Neural crest cell (in vitro differentiated cells): ENCODE measurements at places on chromosomes 7 and 10.

DNA sequence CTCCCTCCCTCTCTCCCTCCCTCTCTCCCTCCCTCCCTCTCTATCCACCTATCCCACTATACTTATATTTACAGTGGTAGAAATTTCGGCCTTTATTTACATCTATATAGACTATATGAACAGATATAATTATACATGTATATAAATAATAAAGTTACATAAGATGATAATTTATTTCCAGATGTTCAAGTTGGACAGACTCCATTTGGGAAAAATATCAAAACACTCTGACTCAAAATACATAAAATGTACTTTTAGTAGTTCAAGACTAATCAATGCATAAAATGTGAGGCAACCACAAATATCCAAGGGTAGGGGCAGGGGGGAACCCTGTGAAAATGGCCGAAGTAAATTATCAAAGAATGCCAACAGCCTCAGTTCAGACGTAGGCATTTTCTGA lies 203.0 kb downstream of the FANK1 start:
- no peak for DNase-seq

DNA sequence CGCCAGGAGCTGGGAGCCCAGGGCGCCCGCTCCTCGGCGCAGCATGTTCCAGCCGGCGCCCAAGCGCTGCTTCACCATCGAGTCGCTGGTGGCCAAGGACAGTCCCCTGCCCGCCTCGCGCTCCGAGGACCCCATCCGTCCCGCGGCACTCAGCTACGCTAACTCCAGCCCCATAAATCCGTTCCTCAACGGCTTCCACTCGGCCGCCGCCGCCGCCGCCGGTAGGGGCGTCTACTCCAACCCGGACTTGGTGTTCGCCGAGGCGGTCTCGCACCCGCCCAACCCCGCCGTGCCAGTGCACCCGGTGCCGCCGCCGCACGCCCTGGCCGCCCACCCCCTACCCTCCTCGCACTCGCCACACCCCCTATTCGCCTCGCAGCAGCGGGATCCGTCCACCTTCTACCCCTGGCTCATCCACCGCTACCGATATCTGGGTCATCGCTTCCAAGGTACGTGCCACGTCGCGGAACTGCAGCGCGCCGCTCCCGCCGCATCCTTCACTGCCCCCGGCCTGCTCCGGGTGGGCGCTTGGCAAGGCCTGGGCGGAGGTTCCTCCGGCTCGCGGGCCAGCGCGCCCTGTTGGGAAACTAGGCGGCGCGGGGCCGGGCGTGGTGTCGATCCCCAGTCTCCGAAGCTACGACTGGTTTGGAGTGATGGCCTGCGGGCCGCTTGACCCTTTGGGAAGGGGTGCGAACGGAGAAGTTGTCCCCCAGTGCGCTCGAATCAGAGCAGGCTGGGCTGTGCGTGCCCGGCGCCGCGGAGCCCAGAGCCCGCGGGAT lies 868 bp downstream of the EMX2 start:
- DNase-seq: no peak

DNA sequence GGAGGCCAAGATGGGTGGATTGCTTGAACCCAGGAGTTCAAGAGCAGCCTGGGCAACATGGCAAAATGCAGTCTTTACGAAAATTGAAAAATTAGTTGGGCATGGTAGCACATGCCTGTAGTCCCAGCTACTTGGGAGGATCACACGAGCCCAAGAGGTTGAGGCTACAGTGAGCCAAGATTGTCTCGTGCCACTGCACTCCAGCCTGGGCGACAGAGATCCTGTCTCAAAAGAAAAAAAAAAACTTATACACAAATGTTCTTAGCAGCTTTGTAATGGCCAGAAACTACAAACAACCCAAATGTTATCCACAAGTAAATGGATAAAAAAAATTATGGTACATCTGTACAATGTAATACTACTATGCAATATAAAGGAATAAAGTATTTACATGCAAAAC lies 12.6 kb downstream of the NT5C2 start:
- DNase-seq: no peak

- DNase-seq: peak; percentile 32
These were observed at the start of gene PDK4 for GRCh38 chr7:95596198-95597063. PDK4 (minus strand) TSS chr7:95596516; CDS start chr7:95596293, 223 bp downstream.

DNA sequence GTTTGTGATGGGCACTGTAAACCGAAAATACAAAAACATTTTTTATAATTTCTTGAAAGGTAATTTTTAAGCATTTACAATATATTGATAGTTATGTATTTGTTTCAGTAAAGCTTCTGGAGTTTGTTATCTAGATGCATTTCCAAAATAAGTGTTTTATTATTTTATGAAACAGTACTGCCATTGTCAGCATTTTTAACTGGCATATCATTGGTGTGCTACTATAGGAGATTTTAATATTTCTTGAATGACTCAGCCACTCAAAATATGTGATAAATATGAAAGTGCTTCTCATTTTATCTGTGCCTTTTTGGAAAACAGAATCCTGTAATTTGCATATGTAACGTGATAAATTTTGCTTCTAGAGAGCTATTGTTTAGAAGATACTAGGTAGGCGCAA lies 97.9 kb downstream of the ANKIB1 start:
- no peak for DNase-seq

GRCh38 chr7:73799282-73800141 lies 29.4 kb upstream of the CLDN3 start:
- DNase-seq: no peak

- DNase-seq: no peak
These were observed 99.8 kb upstream of the AGBL3 start for GRCh38 chr7:134886353-134887057.

DNA sequence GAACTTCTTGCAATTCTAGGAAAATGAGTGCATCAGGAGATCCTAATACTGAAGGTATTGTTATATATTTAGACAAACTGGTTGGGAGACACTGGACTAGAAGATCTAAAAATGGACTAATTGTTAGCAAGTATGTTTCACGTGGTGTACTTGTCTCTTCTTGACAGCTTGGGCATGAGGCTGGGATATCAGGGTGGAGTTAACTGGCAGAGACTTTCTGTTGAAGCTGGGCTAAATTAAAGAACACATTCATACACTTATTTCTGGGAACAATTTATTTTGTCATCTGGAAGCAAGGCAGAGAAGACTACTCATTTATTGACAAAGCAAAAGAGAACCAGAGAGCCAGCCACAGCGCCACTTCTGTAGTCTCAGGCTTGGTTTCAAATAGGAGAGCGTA lies 25.9 kb downstream of the TYW1 start:
- DNase-seq: no peak

GRCh38 chr10:7027913-7028808 lies 382.7 kb downstream of the SFMBT2 start:
- no peak for DNase-seq

DNA sequence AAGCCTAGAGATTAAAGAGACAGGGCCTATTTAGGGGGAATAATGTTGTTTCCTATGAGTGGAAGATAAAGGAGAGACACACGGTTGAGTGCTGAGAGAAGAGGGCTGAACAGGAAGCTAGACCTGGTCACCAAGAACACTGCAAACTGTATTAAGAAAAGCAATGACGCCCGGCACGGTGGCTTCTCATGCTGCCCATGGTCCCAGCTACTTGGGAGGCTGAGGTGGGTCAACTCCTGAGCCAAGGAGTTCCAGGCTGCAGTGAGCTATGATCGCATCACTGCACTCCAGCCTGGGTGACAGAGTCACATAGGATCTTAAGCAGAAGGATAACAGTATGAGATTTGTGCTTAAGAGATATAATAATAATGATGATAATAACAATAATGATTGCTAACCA lies 19.7 kb upstream of the OTUD1 start:
- DNase-seq: no peak

DNA sequence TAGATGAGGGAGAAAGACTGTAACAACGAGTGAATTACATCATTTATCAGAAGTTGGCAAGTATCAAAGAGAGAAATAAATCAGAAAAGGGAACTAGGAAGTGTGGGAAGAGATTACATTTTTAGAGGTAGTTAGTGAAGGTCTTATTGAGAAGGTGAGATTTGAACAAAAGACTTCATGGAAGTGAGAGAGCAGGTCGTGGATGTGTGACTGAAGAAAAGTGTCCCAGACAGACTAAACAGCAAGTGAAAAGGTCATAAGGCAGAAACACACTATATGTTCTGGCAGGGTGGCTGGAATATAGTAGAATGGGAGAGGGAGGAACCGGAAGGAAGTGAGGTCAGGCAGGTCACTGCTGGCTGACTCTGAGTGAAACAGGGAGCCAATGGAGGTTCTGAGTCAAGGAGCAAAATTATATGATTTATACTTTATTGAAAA lies 35.7 kb upstream of the RHOBTB1 start:
- DNase-seq: no peak

GRCh38 chr7:4210821-4211220 lies 471.3 kb upstream of the FOXK1 start:
- DNase-seq: no peak

GRCh38 chr10:103884681-103885139 lies 29.3 kb upstream of the SH3PXD2A start:
- peak; percentile 63 for DNase-seq

DNA sequence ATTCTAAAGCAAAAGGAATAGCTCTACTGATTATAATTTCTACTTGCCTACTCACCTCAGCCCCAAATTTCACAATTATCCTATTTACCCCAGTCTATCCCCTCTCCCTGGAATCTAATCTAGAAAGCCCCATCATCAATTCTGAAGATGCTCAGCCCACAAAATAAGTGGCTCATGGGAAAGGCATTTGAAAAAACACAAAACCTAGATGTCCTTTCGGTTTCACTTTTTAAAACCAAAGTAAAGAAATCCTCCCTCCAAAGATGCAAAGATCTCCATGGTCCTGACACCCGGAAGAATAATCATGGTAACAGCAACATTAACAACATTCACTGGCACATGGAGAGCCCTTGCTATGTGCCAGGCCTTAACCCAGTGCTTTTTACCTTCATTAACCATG lies 224.8 kb downstream of the FGFR2 start:
- DNase-seq: no peak
